ENCODE measurements at places on chromosomes 16 and 17. TPM values are rescaled to one million over a fixed set of nuclear protein-coding genes. Genes with fewer than 3 reads are reported as not detected.
A peak's percentile ranks its signal among the peaks of the same experiment; 100 is the strongest.

The IL4R gene
- 32.6 TPM for total RNA-seq

The TEX19 gene
- total RNA-seq = 3.4 TPM

The CFAP97D1 gene
- total RNA-seq = 0.18 TPM

The SMCR8 gene
- total RNA-seq = 28.4 TPM

The PRSS8 gene
- total RNA-seq = 237 TPM

The TNK1 gene
- total RNA-seq = 6.4 TPM

DNA sequence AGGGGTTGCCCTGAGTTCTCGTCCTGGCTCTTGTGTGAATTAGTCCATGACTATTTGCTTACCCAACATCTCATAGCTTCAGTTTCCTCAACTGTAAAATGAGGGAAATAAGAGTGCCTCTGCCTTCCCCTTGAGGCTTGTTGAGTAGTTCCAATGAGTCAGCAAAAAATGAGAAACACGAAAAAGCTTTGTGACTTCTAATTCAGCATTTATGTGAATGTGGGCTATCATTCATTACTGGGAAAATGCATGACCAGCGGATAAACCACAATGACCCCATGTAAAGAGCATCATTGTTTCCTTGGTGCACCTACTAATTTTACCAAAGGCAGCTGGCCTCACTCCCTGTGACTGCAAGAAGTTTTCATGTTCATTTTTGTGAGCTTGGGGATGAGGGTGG is 374.6 kb upstream of the HSBP1 start:
- DNase-seq = no peak

DNA sequence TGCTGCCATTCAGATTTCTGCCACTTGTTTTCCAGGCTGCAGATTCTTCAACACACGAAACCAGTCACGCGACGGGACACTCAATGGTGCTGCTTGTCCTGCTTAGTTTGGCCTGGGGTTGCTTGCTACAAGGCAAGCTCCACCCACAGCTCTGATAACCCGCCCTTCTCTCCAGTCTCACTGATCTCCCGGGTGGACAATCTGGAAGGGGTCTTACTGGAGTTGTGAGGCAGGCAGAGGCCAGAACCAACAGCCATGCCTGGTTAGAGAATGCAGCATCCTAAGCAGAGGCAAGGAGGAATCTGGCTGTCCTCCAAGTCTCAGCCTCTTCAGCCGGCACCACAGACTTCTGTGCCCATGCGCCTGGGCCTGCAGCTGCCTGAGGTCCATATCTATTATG is 119.1 kb downstream of the KCNJ12 start:
- DNase-seq = no peak

GRCh38 chr16:23615805-23616204 is 19.7 kb upstream of the NDUFAB1 start:
- DNase-seq = peak; percentile 40

- no peak for DNase-seq
Measured at GRCh38 chr17:12963505-12963904, 54.3 kb downstream of the ELAC2 start.

DNA sequence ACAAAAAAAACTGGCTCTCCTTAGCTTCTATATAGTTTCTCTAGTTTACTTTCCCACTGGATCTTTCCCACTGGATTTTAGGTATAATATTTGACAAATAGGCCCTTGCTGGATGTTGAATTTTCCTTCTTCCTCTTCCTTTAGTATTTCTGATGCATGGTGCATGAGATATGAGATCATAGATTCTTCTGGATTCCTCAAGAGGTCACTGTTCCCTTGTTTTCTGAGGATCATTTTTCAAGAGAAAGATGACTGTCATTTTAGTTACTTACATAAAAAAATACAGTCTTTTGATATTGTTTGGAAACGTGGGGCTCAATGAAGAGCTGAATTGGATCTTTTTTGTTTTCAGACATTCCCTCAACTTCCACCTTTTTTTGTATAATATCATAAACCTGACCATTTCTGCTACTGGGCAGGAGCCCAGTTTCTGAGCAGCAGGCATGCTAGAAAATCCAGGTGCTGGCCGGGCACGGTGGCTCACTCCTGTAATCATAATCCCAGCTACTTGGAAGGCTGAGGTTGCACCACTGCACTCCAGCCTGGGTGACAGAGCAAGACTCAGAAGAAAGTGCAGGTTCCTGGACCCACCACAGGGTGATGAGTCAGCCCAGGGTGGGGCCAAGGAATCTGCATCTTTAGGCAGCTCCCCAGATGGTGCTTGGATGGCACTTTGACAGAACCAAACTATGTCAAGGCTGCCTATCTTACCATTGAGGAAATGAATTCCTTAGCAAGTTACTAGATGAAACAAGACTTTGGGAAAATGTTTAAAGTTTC is 70.3 kb downstream of the SDR42E1 start:
- DNase-seq = no peak

GRCh38 chr16:66701026-66701425 is 4.5 kb upstream of the CMTM4 start:
- no peak for DNase-seq

DNA sequence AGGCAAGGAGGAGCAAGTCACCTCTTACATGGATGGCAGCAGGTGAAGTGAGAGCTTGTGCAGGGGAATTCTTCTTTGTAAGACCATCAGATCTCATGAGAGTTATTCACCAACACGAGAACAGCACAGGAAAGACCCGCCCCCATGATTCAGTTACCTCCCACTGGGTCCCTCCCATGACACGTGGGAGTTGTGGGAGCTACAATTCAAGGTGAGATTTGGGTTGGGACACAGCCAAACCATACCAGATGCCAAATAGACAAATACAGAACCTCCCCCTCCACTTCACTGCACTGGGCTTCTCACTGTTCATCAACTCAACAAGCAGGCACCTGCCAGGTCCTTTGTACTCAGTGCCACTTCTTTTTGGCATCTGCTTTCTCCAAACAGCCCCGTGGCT is 100.2 kb downstream of the WSCD1 start:
- DNase-seq = no peak

DNA sequence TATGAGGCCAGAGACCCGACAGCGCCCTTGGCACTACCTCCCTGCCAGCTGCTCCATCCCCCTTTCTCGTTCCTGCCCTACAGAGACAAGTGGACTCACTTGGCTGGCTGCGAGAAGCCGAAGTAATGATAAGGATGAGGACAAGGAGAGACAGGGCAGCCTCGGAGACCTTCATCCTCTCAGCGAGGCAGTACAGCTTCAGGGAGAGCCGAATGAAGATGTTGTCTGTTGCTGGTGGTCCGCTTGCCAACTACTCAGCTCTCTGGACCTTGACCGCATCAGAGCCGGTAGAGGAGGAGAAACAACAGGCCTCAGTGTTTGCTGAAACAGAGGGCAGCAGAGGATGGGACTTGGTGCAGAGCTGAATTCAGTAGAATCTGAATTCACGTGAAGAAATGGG is at the start of gene CCL16:
Gene CCL16, minus strand, starts transcription at position 252 of the 400 bp plus-strand sequence. Its CDS starts 77 bp downstream, at position 175.
- no peak for DNase-seq

- no peak for DNase-seq
Measured at GRCh38 chr16:53495325-53495724, 7.7 kb downstream of the AKTIP start.

- DNase-seq = no peak
Measured at GRCh38 chr16:75104836-75105235, 11.7 kb downstream of the LDHD start.

GRCh38 chr16:50970281-50970680 is 180.8 kb downstream of the SALL1 start:
- DNase-seq = no peak

GRCh38 chr16:50430076-50430475 is 61.3 kb upstream of the BRD7 start:
- DNase-seq = no peak

DNA sequence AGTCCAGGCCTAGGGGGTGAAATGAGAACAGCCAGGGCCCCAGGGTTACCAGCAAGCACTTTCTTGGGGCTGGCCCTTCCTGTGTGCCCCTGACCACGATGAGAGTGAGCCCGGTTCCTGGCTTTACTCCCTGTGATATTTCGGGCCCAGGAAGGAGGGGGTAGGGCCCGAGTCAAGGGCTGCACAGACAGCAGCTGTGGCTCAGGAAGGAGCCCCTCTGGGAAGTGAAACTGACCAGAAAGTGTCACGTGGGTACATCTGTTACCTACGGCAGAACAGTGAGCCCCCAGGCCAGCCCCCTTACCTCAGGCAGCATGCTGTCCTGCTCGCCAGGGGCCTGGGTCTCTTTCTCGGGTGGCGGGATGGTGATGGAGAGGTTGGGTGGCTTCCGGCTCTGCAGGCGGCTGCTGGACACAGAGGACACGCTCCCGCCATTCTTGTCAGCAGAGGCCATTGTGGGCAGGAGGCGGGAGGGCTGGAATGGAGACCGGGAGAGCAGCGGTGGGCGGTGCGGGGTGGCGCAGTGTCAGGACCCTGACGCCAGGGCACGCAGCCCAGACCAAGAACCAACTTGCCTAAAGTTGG is 13.8 kb downstream of the AANAT start:
- no peak for DNase-seq

GRCh38 chr17:78252701-78253635 is 21.5 kb downstream of the TMEM235 start:
- no peak for DNase-seq

GRCh38 chr17:68753985-68754769 is 153.0 kb upstream of the FAM20A start:
- DNase-seq = no peak

GRCh38 chr17:42937712-42938596 is 26.3 kb downstream of the AARSD1 start:
- DNase-seq = peak; percentile 72

- no peak for DNase-seq
Measured at GRCh38 chr17:67619555-67619954, 98.2 kb upstream of the NOL11 start.

- no peak for DNase-seq
Measured at GRCh38 chr16:49446805-49447204, 73.2 kb downstream of the C16orf78 start.

GRCh38 chr17:74446551-74447500 is 14.9 kb downstream of the GPRC5C start:
- DNase-seq = no peak

DNA sequence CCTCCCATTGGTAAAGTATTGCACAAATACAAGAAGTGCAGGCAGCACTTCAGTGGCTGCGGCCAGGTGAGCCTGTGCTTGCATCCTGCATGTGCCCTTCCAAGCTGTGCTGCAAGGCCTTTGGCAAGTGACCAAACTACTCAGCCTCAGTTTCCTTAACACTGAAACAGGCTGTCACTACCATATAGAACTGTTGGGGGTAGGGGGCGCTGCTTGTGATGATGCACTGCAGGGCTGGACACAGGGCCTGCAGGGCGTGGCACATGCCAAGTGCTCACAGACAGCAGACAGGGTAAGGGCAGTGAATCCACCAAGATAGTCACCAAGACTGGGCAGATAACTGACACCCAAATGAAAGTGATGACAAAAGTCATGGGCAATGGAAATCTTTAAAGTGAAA is 65.6 kb upstream of the SREBF1 start:
- DNase-seq = no peak

DNA sequence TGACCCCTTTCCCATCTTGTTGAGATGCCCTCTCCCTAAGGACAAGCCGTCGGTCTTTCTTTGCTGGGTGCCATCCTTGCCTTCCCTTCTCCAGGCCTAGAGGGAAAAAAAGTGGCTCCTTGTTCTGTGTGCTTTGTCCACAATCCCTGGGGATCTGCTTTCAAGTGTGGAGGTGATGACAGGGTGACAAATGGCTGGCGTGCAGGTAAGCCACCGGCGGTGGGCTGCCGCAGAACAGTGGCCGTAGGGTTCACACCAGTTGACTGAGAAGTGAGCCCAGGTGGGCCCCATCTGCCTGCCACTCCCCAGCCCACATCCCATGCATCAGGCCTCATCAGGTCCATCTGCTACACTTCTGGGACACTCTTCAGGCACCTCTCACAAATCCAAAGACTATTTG is 11.4 kb upstream of the CALB2 start:
- DNase-seq = no peak

DNA sequence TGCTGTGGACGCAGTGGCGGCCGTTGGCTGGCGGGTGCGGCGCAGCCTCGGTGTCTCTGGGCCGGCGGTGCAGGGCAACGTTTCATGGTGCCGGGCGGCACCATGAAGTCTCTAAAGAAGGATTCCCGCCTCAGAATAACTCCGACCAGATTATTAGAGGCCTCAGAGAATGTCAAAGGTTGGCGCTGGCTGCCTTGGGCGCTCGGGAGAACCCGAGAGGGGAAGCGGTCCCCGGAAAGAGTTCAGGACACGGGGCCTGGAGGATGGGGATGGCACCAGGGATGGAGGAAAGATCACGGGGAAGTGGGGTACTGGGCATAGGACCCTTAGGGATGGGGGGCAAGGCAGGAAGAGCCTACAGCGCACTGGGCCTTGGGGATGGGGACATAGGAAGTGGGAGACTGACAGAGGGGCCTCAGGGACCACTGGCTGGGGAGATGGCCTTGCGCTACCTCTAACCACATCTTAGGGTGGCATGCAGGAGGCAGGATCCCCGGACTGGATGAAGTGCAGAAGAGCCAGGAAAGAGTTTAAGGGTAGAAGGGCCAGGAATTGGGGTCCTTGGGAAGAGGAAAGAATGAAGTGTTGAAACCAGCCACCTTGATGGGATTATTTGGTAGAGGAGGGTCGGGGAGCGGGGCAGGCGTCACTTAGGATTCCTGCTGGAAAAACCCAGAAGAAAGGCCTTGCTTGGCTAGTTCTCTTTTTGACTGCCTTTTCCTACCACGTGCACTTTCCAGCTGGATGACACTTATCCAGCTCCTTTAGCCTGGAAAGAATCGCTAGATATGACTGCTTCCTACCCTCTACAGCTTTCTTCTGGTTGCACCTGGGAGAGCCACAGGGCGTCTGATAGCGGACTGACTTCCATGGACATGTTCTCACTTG is 578 bp downstream of the MYCBPAP start:
- no peak for DNase-seq

DNA sequence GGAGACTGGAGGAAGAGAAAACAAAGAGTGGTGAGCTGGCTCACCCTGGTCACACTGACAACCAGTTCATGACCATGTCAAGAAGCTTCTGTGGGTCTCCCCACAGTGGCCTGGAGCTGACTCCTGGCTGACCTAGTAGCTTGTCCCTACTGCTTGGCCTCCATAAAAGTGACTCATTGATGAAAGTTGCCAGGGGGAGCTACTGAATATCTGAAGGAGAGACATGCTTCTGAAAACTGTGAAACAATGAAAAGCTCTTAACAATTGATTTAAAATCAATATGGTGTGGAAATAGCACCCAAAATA is 22.0 kb downstream of the SMPD3 start:
- no peak for DNase-seq

- DNase-seq = no peak
Measured at GRCh38 chr17:1170739-1171138, 9.0 kb downstream of the ABR start.

DNA sequence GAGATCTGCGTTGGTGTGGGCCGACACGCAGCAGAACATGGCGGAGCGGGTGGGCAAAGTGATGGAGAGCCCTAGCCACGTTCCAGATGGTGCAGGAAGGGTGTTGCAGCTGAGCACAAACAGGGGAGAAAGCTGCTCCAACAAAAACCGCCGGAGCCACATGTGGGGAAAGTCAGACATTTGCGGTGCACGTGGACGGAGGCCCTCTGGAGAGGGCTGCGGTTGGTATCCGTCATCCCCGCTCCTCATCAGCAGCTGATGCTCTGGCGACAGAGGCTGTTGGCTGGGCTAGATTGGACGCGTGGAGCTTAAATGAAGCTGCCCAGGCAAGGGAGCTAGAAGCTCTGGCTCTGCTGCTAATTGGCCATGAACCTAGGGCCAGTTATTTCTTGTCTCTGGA is 43.5 kb upstream of the ADCY9 start:
- no peak for DNase-seq

All from Caco-2 (cell line).